ENCODE measurements at places on chromosomes 7 and 10.

- DNase-seq, result peak; percentile 73
Observed at GRCh38 chr10:76632767-76633051, 1004.9 kb downstream of the KCNMA1 start.

DNA sequence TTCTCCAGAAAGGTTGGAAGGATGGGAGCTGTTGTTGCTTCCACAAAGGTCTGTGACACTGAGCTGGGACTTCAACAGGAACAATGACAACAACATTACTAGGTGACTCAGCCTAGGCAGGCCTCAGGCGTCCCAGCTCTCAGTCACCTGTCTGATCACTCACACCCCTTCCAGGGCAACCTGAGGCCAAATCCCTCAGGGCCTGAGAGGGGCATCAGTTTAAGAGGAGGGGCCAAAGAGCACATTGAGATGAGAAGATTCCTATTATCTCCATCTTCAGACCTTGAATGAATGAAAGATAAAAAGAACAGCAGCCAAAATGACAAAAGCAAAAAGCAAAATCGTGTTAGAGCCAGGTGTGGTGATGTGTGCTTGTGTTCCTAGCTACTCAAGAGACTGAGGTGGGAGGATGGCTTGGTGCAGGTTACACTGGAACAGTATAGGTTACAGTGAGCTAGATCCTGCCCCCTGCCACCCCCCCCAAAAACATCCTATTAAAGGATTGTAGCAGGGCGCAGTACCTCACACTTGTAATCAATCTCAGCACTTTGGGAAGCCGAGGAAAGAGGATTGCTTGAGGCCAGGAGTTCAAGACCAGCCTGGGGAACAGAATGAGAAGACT, at the start of gene ATG9B:
Gene ATG9B (minus strand): TSS at position 60 of the 622 bp plus-strand sequence. CDS start 71 bp downstream, outside the sequence.
- no peak for DNase-seq

- no peak for DNase-seq
Observed at GRCh38 chr7:100370303-100370702, 3.0 kb upstream of the PILRA start.

GRCh38 chr7:143367972-143368371, 5.5 kb upstream of the FAM131B start:
- DNase-seq, result peak; percentile 22

GRCh38 chr7:128380483-128381106, 19.1 kb upstream of the PRRT4 start:
- no peak for DNase-seq

GRCh38 chr7:106110238-106110560, 1.9 kb downstream of the SYPL1 start:
- no peak for DNase-seq

DNA sequence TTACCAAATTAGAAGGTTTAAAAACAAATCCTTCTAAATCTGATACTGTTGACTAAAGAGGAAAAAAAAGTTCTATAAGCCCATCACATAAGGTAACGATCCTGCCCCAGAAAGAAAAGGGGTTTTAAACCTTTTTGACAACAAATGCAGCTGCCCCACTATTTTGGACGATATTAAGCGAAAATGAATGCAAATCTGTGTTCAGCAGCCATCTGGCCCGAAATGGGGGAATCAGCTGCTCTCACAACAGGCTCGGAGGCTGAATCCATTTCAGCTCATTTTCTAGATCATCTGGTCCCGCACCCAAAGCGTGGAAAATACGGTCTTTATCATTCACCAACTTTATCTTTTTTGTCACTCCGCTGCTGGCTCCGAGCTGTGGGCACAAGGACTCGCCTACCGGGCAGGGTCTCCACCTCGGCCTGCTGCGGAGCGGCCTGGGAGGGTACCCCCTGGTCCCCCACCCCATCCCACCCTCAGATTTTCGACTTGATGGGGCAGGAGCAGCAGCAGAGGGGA, 2.4 kb upstream of the EBF3 start:
- DNase-seq, result no peak

All from NCI-H2081 (cell line).